ENCODE measurements at places on chromosomes 16 and 17. TPM values are rescaled to one million over a fixed set of nuclear protein-coding genes. Genes with fewer than 3 reads are reported as not detected.

CDRT15 gene
- total RNA-seq, result not detected

ADAP2 gene
- total RNA-seq, result 1.7 TPM

SNX20 gene
- 25.0 TPM for total RNA-seq

ITGAD gene
- total RNA-seq, result not detected

CDR2L gene
- 1.7 TPM for total RNA-seq

HCRT gene
- not detected for total RNA-seq

ABI3 gene
- total RNA-seq, result 48.5 TPM

FA2H gene
- not detected for total RNA-seq

DNA sequence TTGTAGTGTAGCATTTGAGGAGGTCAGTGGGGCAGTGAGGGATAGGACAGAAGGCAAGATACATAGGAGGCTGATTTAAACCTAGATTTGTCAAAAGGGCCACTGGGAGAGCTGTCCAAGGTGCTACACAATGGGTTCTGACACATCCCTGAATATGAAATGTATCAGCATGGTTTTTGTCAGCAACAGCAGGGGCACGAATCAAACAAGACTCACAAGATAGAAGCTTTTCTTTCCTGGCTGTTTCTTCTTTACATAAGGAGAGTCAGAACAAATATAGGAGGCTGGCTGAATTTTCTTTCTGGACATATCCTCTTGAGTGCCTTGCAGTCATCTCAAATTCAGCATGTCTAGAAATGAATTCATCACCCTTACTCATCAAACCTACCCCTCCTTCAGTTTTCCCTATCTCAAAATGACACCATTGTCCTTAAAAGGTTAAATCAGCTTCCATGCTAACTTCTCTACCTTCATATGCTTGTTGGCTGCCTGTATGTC is 130.5 kb downstream of the NPIPB5 start:
- no peak for DNase-seq

DNA sequence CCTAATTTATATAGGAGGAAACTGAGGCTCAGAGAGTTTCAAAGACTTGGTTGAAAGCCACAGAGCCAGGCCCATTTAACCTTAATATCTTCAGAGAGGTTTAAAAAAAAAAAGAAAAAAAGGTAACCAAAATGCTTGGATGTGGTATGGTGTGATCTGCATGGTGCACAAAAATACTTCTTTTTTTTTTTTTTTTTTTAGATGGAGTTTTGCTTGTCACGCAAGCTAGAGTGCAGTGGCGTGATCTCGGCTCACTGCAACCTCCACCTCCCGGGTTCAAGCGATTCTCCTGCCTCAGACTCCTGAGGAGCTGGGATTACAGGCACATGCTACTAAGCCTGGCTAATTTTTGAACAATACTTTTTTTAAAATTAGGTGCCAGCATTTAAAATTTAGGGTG is 101.8 kb downstream of the XYLT1 start:
- peak; percentile 70 for DNase-seq

GRCh38 chr17:1174263-1174880 is 5.4 kb downstream of the ABR start:
- DNase-seq, result no peak

GRCh38 chr17:7383742-7384488 is 3.0 kb downstream of the TNK1 start:
- DNase-seq, result peak; percentile 74

DNA sequence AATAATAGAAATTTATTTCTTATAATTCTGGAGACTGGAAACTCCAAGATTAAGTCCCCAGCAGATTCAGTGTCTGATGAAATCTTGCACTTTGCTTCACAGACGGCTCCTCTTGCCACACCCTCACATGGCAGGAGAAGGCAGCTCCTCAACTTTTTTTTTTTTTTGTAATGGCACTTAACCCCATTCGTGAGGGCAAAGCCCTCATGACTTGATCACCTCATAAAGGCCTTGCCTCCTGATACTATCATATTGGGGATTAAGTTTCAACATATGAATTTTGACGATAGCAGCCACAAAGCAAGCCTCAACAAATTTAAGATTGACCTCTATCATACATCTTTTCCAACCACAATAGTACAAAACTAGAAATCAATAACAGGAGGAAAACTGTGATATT is 42.3 kb upstream of the CDYL2 start:
- DNase-seq, result no peak

DNA sequence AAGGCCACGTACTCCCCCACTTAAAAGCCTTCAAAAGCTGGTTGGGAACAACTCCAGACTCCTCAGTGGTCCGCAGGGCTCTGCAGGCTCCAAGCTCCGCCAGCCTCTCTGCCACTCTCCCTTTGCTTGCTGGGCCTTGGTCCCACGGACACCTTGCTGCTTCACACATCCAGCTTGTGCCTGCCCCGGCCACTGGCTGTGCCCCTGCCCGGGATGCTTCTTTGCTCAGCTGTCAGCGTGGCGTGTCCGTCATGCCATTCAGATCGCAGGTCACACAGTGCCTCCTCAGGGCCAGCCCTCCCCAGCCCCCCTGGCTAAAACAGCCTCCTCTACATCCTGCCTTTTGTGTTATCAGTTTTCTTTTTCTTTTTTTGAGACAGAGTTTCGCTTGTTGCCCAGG is 11.8 kb downstream of the ASPHD1 start:
- DNase-seq, result no peak

- DNase-seq, result no peak
Observed at GRCh38 chr16:76963614-76964315, 227.2 kb upstream of the MON1B start.

DNA sequence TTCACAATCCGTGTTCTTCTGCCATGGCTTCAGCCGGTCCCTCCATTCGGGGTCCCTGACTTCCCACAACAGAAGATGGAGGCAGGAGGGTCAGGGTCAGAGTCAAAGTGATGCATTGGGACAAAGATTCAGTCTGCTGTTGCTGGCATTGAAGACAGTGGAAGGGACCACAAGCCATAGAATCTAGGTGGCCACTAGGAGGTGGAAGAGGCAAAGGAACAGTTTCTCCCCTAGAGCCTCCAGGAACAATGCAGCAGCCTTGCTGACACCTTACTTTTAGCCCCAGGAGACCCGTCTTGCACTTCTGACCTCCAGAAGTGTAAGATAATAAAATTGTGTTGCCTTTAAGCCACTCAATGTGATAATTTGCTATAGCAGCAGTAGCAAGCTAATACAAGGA is 55.9 kb downstream of the MFSD11 start:
- DNase-seq, result no peak

GRCh38 chr17:7004398-7005253 is 7.8 kb upstream of the RNASEK start:
- no peak for DNase-seq

DNA sequence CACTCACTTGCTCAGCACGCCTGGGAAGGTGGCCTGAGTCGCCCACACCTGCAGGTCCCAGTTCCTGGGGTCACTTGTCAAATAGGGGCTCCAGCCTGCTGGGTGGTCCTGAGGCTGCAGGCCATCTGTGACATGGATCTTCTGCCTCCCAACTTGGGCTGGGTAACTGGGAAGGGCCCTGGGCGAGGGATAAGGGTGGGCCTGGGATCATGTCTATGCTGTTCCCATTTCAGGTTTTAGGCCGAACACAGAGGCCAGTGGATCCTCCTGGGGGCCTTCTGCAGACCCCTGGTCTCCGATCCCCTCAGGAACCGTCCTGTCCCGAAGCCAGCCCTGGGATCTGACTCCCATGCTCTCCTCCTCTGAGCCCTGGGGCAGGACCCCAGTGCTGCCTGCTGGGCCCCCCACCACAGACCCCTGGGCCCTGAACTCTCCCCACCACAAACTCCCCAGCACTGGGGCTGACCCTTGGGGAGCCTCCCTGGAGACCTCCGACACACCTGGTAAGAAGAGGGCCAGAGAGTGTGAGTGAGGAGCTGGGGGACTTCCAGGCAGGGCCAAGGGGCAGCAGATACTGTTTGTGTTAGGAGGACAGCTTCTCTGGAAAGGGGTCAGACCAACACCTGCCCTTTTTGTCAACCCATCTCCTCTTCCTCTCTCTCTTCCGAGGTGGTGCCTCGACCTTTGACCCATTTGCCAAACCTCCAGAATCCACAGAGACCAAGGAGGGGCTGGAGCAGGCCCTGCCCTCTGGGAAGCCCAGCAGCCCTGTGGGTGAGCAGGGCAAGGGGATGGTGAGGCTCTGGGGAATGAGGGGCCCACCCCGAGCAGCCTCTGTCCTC is 6.2 kb upstream of the SPATA20 start:
- DNase-seq, result no peak
